IPS DF 6.9 (cell line): ENCODE measurements at places on chromosomes 11 and 22.

GRCh38 chr11:76339221-76339620 is 41.7 kb downstream of the THAP12 start:
- no peak for DNase-seq

- no peak for DNase-seq
Measured at GRCh38 chr11:3669128-3669527, 2.1 kb downstream of the CHRNA10 start.

- no peak for DNase-seq
Measured at GRCh38 chr11:20126724-20127123, 33.6 kb downstream of the DBX1 start.

DNA sequence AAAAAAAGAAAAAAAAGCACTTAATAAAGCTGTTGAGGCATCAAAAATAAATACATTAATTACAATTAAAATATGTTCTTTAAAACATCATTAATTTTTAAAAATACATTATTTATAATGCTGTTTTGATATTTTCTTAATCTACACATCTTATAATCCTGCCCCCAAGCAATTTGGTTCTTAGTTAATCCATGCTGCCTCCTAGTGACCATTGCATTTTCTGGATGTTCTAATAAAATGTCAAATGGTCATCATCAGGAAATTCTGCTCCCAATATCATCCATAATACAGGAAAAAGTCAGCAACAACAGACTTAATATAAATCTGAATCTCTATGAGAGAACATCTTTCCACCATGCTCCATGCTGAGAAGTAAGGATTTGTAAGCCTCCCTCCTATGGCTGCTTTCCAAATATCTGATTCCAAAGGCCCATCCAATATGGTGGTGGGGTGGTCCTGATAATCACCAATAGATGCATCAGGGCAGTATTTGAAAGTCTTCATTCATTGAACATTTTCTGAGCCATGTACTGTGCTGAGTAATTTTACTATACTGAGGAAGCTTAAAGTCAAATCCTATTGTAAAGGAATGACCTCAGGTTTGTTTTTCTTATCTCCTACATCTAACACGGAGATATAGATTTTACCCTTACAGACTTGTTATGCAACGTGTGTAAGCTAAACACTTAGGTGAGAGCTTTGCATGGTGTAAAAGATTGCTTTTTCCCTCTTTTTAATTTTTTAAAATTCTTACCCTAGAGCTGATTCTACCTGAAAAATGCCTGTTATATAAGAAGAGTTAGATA is 124.7 kb upstream of the BMAL1 start:
- DNase-seq, result no peak

DNA sequence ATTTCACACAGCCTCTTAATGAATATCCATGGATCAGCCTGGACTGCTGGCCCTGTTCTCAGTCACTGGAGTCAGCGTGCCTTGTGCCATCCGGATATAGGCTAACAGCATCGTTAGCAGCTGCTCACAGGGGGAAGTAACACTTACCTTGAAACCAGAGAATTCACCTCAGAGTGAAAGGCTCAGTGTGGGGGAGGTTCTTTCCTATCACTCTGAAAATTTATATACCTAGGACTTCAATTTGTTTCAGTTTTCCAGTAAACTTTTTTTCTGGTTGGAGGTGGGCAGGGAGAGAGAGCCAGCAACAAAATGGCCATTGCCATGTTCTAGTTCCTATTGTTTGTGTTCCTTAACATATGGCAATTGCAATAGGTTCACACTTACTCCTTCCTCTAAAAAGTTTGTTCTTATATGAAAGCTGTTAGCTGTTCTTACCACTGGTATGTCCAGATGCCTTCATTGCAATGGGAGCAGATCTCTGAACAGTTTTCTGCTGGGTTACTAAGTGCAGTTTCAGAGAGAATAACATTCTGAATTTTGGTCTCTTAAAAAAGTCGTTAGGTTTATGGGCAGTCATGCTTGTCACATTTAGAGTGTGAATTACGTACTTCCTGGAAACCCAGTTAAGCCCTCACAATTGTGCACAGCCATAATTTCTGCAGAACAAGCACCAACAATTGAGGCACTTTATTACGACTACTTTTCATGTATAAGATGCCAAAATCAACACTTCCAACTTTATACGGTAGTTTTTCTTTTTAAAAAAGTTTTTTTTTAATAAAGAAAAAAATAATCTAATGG is 247.6 kb downstream of the CADM1 start:
- no peak for DNase-seq

DNA sequence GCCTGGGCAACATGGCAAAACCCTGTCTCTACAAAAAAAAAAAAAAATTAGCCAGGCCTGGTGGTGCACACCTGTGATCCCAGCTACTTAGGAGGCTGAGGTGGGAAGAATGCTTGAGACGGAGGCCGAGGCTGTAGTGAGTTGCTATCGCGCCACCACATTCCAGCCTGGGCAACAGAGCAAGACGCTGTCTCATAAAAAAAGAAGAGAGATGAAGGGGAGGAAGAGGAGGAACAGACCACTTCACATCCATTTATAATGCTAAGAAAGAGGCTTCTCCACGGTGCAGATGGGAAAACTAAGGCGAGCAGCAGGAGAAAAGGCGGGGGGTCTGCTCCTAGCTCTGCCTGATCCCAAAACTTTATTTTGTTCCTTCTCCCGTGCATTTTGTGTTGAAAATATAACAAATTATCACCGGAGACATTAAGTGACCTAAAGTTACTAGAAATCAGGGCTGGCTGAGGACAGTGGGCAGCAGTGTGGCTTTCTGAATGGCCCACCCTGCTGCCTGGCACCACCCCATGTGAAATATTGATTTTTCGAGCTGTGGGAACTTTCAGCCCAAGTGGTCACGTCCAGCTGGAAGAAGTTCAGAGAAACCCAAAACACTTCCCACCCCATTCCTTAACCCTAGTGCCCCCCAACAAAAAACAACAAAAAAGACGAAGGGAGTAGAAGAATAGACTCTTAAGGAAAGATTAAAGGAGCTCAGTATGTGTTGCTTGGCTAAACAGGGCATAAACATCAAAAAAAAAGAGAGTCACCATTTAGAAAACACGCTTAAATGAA is 9.5 kb downstream of the MYH9 start:
- no peak for DNase-seq

GRCh38 chr11:43951231-43951630 is 8.8 kb downstream of the C11orf96 start:
- no peak for DNase-seq

GRCh38 chr11:64764753-64765152 is 5.0 kb upstream of the PYGM start:
- DNase-seq, result no peak

GRCh38 chr22:24446260-24446611 is 18.8 kb downstream of the ADORA2A start:
- no peak for DNase-seq

DNA sequence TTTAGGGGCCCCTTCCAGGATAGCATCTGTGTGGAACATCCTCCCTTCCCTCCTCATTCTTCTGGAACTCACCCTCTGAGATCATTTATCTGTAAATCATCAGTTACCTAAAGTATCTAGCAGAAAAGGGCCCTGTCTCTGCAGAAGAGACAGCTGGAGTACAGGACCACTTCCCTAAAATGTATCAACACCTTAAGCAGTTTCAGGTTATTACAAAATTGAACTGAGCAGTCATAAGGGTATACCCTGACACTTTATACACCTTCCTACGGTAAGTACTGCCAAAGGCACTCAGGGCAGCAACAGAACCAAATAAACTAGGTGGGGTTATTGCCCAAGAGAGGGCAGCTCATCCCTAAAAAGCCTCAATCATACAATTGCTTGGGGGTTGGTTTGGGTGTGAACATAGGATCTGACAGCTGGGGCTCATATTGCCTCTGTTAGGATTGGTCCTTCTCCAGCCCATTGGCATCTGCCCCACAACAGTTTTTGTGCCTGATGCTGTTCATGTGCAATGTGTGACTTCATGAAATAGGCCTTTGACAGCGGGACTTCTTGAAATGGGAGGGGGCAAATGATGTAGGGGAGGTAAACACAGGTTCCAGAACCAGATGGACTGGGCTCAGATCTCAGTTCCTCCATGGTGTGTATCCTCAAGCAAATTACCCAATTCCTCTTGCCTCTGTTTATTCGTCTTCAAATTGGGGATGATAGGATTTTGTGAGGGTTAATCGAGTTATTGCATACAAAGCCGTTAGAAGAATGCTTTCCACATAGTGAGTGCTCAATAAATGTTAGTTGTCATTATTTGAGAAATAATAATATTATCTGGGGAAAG is 2.9 kb downstream of the POU2AF3 start:
- DNase-seq, result no peak
